ENCODE measurements at places on chromosomes 7 and 10.

GRCh38 chr7:102153599-102153946 lies 133.1 kb upstream of the SH2B2 start:
- DNase-seq = no peak

DNA sequence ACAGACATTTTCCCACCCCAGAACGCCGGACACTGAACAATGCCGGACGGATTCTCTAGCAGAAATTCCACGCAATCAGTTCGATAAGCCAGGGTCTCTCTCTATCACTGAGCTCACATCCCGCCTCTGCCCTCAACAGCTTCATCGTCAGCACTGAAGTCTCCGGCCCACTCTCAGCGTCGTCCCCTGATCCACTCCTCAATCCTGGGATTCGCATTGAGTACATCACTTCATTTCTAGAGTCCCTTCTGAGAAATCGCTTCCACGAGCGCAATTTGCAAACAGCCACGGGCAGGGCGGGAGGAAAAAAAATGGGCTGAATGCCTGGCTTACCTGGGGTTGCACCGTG lies 365 bp downstream of the YME1L1 start:
- DNase-seq = no peak

DNA sequence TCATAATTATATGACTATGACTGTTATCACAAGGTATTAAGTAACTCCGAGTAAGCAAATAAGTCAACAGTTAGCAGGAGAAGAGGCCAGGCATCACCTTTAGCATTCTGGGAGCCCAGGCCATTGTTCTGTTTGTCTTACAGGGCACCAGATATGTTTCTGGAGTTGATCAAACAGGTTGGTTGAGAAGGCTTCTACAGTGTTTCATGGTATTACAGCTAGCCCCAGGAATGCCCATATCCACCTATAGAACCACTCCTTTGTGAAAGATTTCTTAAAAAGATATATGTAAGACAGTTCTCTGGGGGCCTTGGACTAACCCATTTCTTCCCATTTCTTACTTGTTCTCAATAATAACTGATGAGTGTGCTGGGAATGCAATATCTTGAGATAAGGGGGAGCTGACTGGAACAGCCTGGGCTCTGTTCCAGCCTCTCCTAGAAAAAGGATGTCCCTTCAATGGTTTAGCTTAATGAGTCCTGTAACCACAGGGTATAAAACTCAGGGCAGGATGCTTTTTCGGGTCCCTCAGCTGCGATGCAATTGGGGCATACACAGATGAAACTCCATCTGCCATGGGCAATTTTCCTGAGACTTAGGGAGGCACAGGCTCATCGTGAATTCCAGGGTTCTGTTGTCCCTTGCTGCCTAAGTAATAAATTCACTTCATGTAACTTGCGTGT lies 286.4 kb downstream of the BAMBI start:
- no peak for DNase-seq

DNA sequence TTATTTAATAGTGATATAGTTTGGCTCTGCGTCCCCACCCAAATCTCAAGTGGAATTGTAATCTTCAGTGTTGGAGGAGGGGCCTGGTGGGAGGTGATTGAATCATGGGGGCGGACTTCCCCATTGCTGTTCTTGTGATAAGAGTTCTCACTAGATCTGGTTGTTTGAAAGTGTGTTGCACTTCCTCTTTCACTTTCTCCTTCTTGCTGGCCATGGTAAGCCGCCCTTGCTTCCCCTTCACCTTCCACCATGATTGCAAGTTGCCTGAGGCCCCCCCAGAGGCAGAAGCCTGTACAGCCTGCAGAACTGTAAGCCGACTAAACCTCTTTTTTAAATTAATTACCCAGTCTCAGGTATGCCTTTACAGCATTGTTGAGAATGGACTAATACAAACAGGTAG lies 101.4 kb downstream of the MTPAP start:
- peak; percentile 42 for DNase-seq

DNA sequence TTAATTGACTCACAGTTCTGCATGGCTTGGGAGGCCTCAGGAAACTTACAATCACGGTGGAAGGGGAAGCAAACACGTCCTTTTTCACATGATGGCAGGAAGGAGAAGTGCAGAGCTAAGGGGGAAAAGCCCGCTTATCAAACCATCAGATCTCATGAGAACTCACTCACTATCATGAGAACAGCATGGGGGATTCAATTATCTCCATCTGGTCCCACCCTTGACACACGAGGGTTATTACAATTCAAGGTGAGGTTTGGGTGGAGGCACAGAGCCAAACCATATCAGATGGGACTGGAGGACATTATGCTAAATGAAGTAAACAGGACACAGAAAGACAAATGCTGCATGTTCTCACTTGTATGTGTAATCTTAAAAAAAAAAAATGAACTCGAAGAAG lies 141.4 kb upstream of the HABP2 start:
- DNase-seq = no peak

GRCh38 chr7:48398191-48398590 lies 226.9 kb downstream of the ABCA13 start:
- DNase-seq = no peak

GRCh38 chr10:451021-451471 lies 238.4 kb downstream of the DIP2C start:
- DNase-seq = no peak

GRCh38 chr10:62457196-62457595 lies 83.0 kb downstream of the ZNF365 start:
- no peak for DNase-seq

DNA sequence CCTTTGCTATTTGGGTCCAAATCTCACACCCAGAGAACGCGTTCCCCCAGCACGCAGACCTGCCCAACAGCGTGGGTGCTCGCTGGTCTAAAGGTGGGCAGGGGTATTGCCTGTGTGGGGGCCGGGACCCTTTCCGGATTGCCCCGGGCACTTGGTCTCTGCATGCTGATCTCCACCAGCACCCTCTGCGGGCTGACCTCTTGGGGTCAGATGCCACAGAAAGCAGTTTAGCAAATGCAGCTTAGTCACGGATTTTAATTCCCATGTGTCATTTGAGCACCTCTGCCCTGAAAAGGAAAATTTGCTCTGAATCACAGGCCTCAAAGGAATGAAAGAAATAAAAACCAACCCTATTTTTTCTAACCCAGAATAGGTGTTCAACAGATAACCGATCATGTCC lies 46.7 kb downstream of the PKD1L1 start:
- DNase-seq = peak; percentile 53

GRCh38 chr10:97686962-97687784 lies at the start of gene AVPI1:
TSS of gene AVPI1 (minus strand) at chr10:97687241. CDS start at chr10:97679905, 7,336 bp downstream.
- DNase-seq = peak; percentile 98

DNA sequence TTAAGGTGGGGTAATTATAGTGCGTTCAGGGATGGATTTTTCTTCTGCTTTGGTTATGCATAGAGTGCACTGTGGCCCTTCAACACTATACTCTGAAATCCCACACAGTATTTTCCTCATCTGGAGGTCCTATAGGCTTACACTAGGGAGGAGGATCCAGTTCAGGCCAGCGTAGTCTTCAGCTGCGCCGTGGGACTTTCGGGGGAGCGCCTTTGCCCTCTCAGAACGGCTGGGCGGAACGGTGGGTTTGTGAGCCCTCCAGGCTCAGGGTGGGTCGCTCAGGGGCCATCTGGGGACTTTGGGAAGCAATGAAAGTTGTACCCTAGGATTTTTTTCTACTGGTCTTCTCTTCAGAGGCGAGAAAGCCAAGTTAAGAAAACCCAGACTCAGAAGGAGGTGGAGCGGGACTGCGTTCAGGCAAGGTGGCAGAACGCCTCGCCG lies 652 bp upstream of the VPS26A start:
- no peak for DNase-seq
